ENCODE measurements at places on chromosomes 4 and X. TPM values are rescaled to one million over a fixed set of nuclear protein-coding genes. Genes with fewer than 3 reads are reported as not detected.

DNA sequence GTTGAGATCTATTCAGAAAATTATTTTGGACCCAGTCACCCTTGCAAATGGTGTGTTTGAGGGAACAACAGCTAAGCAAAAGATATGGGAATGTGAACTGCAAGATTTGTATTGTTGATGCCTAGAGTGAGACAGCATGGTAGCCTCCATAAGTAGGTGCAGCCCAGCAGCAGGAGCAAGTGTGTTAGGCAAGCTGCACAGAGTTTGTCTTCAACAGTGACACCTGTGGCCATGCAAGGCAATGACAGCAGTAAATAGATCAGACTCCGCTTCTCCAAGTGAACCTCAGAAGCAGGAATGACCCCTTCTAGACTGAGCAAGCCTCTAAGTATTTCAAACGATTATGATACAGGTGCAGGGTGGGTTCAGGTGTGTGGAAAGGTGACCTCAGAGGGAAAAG is 133.4 kb upstream of the MSX1 start:
- no peaks in the 10 kb centered on the region for H3K4me1 ChIP-seq
- no peak for DNase-seq
- no peaks in the 10 kb centered on the region for H3K27me3 ChIP-seq

DNA sequence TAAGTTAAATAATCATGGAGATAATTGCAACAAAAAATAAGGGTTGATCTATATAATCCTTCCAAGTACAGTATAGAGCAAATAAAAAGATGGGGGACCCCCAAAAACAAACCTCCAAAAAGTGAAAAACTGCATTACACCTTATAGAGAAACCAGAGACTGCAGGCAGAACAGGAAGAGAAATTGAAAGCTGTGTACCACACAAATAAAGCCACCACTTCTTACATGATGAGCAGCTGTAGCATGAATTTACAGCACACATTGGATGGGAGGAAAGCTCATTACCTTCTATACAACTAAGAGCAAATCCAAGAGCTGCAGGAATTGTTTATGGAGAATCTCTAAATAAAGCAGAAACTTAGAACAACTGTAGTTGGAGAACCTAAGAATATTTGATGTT is 152.4 kb upstream of the PDE5A start:
- no peaks in the 10 kb centered on the region for H3K36me3 ChIP-seq
- H3K27me3 ChIP-seq = no peaks in the 10 kb centered on the region
- H3K27ac ChIP-seq = no peak overlapping the region
- no peak for DNase-seq

- no peak overlapping the region for H3K27ac ChIP-seq
- H3K4me1 ChIP-seq = no peaks in the 10 kb centered on the region
- no peak overlapping the region for H3K4me3 ChIP-seq
- no peaks in the 10 kb centered on the region for H3K36me3 ChIP-seq
Observed at GRCh38 chr4:71713611-71714203, 70.2 kb downstream of the GC start.

DNA sequence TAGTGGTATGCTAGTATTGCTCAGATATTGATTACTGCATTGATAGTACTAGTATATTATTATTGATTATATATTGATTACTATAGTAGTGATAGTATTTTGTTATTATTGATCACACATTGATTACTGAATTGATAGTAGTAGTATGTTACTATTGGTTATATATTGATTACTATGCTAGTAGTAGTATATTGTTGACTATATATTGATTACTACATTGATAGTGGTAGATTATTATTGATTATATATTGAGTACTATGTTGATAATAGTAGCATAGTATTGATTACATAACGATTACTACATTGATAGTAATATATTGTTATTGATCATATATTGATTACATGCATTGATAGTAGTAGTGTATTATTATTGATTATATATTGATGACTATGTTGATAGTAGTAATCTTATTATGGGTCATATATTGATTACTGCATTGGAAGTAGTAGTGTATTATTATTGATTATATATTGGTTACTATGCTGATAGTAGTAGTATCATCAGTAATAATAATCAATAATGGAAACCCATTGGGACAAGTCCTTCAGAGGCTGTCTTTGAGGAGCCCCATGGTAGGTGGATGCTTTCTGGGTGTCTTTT is 30.6 kb downstream of the GYG2 start:
- no peaks in the 10 kb centered on the region for H3K36me3 ChIP-seq
- no peaks in the 10 kb centered on the region for H3K4me1 ChIP-seq
- H3K4me3 ChIP-seq = no peak overlapping the region

DNA sequence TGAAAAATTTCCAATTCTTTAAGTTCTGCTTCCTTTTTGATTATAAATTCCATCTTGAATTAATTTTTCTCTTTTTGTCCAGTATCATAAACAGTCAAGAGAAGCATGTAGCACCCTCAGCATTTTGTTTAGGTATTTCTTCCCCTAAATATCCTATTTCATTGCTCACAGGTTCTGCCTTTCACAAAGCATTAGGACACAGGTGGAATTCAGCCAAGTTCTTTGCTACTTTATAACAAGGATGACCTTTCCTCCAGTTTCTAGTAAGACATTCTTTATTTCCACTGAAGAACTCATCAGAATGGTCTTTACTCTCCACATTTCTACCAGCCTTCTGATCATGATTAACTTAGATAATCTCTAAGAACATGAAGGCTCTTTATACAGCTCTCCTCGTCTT is 7.4 kb downstream of the SLC9B1 start:
- H3K27ac ChIP-seq = no peak overlapping the region
- no peaks in the 10 kb centered on the region for H3K27me3 ChIP-seq
- no peak overlapping the region for H3K4me3 ChIP-seq
- no peak for DNase-seq

GRCh38 chr4:123741906-123742305 is 345.3 kb downstream of the SPRY1 start:
- no peaks in the 10 kb centered on the region for H3K36me3 ChIP-seq
- H3K4me1 ChIP-seq = peaks cover 33% of the 10 kb centered on the region
- H3K27ac ChIP-seq = no peak overlapping the region
- H3K4me3 ChIP-seq = no peak overlapping the region
- no peak for DNase-seq

DNA sequence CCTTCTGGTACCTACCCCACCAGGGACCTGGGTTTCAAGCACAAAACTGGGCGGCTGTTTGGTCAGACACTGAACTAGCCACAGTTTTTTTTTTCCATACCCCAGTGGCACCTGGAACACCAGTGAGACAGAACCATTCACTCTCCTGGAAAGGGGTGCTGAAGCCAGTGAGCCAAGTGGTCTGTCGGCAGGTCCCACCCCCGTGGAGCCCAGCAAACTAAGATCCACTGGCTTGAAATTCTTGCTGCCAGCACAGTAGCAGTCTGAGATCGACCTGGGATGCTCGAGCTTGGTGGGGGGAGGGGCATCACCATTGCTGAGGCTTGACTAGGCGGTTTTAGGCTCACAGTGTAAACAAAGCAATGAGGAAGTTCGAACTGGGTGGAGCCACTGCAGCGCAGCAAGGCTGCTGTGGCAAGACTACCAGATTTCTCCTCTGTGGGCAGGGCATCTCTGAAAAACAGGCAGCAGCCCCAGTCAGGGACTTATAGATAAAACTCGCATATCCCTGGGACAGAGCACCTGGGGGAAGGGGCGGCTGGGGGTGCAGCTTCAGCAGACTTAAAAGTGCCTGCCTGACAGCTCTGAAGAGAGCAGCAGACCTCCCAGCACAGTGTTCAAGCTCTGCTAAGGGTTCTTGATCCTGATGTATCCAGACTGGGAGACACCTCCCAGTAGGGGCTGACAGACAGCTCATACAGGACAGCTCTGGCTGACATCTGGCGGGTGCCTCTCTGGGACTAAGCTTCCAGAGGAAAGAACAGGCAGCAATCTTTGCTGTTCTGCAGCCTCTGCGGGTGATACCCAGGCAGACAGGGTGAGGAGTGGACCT is 223.0 kb downstream of the COX18 start:
- H3K27ac ChIP-seq = no peak overlapping the region
- no peaks in the 10 kb centered on the region for H3K27me3 ChIP-seq
- DNase-seq = no peak

DNA sequence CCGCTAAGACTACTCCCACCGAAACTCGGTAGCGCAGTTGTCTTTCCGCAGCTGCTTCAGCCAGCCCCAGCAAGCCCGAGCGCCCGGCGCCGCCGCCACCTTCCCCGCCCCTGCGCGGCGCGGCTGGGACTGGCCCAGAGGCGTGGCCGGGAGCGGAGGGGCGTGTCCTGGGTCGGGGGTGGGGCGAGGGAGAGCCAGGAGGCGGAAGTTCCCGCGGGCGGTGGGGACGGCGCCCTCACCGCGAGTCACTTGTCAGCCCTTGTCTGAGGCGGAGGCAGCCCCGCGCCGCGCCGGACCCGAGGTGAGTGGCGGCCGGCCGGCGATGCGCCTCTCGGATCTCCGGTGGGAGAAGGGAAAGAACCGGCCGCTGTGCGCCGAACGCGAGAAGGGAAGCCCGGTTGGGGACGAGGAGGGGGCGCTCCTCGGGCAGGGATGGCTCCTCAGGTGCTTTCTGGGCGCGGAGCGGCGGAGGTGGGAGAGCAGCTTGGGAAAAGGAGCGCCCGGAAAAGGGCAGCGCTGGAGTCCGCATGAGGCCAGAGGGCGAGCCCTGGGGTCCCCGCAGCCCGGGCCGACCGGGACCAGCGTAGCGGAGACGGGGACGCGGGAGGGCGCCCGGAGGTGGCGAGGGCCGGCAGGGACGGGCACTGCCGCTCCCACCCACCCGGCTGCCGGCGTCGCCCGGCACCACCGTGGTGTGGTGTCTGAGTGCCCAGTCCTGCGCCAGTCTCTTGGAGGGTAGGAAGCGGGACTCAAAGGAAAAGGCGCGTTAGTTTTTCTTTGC is at the start of gene PDLIM5:
TSS of gene PDLIM5 (plus strand) at position 248 of the 781 bp plus-strand sequence. CDS start 3,347 bp downstream, outside the sequence.
- peak; percentile 93 for DNase-seq
- H3K36me3 ChIP-seq = no peaks in the 10 kb centered on the region
- H3K4me1 ChIP-seq = peaks cover 15% of the 10 kb centered on the region
- H3K27me3 ChIP-seq = no peaks in the 10 kb centered on the region
- peak within 1 kb of the TSS; percentile 84 for H3K4me3 ChIP-seq

GRCh38 chrX:43448688-43449087 is 207.4 kb upstream of the MAOA start:
- H3K27ac ChIP-seq = no peak overlapping the region
- H3K27me3 ChIP-seq = no peaks in the 10 kb centered on the region
- no peaks in the 10 kb centered on the region for H3K4me1 ChIP-seq
- H3K4me3 ChIP-seq = no peak overlapping the region
- peak; percentile 1 for DNase-seq
- no peaks in the 10 kb centered on the region for H3K36me3 ChIP-seq

DNA sequence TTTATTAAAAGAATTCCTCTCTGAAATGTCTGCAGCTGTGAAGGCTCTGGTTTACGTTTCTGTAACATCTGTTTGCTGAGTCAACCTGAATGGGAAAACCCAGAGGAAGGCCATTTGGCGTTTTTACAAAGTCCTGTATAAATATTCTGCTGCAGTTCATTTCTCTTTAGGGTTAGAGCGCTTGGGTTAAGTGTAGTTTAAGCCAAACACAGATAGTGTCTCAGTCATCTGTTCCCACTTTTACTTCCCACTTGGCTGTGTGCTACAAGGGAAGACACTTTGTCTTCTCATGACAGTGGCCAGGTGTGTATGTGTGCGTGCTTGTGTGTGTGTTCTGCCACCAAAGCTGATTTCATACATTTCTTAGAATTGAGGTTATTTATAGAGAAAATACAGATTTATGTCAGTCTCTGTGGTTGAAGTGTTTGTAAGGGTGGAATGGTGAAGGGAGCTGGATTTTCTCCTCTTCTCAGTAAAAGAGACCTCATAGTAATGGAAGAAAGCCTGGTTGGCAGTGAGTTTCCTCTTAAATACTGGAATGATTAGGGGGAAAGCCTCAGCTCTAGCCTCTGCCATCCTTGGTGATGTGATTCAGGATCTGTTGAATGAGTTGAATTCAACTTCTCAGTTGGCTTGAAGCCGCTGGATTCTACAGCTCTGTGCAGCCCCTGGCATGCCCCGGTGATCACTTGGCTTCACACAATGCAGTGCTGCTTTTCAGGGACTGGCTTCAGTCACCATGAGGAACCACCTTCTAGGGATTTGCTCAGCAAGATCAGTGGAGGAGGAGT is 50.6 kb downstream of the JADE1 start:
- H3K27ac ChIP-seq = no peak overlapping the region
- peak; percentile 37 for DNase-seq
- no peaks in the 10 kb centered on the region for H3K27me3 ChIP-seq
- H3K4me1 ChIP-seq = peaks cover 15% of the 10 kb centered on the region

- no peaks in the 10 kb centered on the region for H3K27me3 ChIP-seq
- H3K36me3 ChIP-seq = no peaks in the 10 kb centered on the region
- no peak overlapping the region for H3K4me3 ChIP-seq
- DNase-seq = no peak
- H3K27ac ChIP-seq = no peak overlapping the region
- no peaks in the 10 kb centered on the region for H3K4me1 ChIP-seq
Observed at GRCh38 chr4:81498046-81498445, 26.3 kb upstream of the RASGEF1B start.

- no peaks in the 10 kb centered on the region for H3K4me1 ChIP-seq
- no peak overlapping the region for H3K4me3 ChIP-seq
- H3K36me3 ChIP-seq = no peaks in the 10 kb centered on the region
- DNase-seq = no peak
Observed at GRCh38 chr4:110878413-110878812, 255.5 kb upstream of the PITX2 start.

DNA sequence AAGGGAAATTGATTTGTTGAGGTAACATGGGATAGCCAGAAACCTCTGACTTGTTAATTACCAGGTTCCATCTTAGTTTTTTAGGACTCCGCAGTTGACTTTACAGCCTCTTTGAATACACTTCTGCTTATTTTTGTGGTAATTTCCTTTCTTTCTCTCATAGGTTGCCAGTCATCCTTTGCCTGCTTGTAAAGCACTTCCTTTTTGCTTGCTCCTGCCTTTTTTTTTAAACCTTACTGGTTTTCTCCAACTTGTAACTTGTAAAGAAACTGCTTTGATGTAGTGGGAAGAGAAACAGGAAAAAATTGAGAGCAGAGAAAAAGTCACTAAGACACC is 2.6 kb downstream of the PGK1 start:
- H3K4me1 ChIP-seq = peaks cover 19% of the 10 kb centered on the region
- no peaks in the 10 kb centered on the region for H3K27me3 ChIP-seq
- H3K4me3 ChIP-seq = no peak overlapping the region

DNA sequence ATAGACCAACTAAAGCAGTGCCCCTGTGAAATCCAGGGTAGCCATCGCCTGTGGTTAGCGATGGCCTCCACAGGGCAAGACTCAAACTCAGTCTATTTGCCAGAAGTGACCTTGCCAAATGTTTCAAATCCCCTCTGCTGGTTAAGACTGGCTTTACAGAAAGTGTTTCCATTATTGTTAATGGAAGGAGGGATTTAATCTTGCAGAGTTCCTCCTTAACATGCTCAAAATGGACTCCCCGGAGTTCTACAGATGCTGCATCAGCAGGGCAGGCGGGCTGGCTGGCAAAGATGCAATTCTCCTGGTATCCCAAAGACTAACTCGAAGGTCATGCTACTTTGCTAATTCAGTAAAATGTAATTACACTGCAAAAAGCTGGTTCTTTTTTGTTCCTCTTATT is 313.0 kb upstream of the SLC7A11 start:
- no peak overlapping the region for H3K4me3 ChIP-seq
- no peaks in the 10 kb centered on the region for H3K4me1 ChIP-seq
- DNase-seq = no peak
- no peaks in the 10 kb centered on the region for H3K36me3 ChIP-seq
- no peak overlapping the region for H3K27ac ChIP-seq

SPINK2 gene
- polyA plus RNA-seq = not detected

HTN3 gene
- polyA plus RNA-seq = not detected

NEXMIF gene
- 0.13 TPM for polyA plus RNA-seq

FAM47E gene
- polyA plus RNA-seq = 4.4 TPM

All from lung (tissue), 17 donors.